Activated naive CD8-positive, alpha-beta T cell treated with anti-CD3 and anti-CD28 coated beads, Interleukin-2, amount 10 ng/mL, durations not matched to agents 7 days and 5 days (primary cell): ENCODE measurements at places on chromosomes 5 and 9.

DNA sequence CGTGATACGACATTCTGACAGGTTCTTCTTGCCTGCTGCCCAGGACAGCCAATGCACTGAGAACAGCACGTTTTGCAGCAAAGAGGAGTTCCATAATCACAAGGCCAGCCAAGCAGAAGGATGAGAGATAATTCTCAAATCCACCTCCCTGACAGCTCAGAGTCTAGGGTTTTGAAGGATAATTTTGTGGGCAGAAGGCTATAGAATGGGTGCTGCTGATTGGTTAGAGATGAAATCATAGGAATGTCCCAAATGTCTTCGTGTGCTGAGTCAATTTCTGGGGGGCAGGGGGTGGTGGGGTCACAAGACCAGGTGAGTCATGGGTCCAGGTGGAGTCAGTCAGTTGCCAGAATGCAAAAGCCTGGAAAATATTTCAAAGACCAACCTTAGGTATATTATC is 175.5 kb upstream of the SLC30A5 start:
- DNase-seq: no peak

- DNase-seq: no peak
Observed at GRCh38 chr5:29150840-29151239, 2042.6 kb upstream of the CDH6 start.

- peak; percentile 56 for DNase-seq
Observed at GRCh38 chr9:127586537-127586936, 25.5 kb upstream of the STXBP1 start.

GRCh38 chr9:3099646-3100045 is 255.8 kb upstream of the PUM3 start:
- no peak for DNase-seq

- DNase-seq: no peak
Observed at GRCh38 chr9:105132606-105133005, 111.8 kb upstream of the SLC44A1 start.

GRCh38 chr9:16058131-16058549 is 505.3 kb downstream of the CCDC171 start:
- peak; percentile 47 for DNase-seq

GRCh38 chr5:74361406-74362358 is 278.8 kb downstream of the ENC1 start:
- no peak for DNase-seq

GRCh38 chr9:132768932-132769905 is 99.0 kb downstream of the GTF3C4 start:
- DNase-seq: peak; percentile 65

GRCh38 chr5:89722538-89722937 is 687.0 kb downstream of the CETN3 start:
- DNase-seq: no peak

DNA sequence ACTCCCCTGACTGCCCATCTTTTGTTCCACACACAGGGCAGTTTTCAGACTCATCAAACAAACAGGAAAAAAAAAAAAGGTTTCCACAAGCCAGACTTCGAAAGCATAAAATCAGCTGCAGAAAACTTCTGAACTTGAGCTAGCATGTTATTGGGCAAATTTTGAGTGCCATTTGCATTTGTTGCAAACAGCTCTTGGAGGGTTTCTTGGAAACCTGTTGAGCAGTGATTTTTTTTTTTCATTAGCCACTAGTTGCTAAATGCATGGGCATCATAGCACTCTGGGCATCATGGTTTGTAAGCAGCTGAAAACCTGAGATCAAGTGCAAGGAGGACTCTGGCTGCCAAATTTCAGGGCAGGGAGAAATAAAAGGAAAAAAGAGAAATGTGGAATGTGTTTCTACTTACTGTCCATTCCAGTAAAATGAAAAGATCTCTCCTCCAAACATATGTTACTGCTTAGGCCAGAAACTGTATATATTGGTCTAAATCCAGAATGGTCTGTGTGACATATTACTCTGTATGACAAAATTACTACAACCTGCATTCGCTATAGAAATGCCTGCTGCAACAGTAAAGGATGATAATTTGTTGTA is 85.2 kb upstream of the SMIM23 start:
- no peak for DNase-seq

- no peak for DNase-seq
Observed at GRCh38 chr9:118059484-118060278, 355.5 kb downstream of the TLR4 start.

- DNase-seq: no peak
Observed at GRCh38 chr9:19431361-19432171, 22.8 kb downstream of the ACER2 start.

DNA sequence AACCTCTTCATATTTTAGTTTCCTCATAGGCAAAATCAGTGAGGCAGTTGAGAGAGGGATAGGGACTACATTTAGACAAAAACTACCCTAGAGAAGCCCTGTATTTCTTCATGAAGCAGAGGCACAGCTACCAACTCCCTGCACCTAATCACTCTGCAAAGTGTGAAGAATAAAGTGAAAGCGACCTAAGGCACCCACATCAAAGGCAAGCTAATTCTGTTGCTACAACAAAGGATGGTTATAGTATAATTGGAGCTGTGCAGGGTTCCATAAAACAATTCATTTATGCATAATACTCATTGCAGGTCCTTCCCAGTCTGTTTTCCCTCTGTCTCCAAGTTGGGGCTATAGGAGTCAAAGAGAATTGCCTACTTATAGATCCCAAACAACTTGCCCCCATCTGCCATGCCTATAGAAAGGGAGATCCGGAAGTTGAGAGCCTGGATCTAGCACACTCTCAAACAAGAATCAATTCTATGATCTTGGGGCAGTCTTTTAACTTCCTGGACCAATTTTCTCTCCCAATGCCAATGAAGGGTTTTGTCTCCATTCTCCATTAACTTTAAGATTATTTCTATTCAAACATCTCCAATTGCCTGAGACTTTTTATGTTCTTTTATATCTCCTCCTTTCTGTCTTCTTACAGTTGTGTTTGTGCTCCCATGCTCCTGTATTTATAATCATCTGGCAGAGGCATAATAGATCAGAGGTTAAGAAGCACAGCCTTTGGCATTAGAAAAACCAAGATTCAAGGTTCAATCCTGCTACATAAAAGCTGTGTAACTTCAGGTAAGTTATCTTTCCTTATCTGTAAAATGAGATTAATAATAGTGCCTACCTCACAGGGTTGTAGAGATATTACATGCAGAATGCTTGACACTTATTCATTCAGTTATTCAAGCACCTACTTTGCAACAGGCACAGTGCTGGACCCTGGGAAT is 56.0 kb upstream of the PTGER4 start:
- DNase-seq: no peak

DNA sequence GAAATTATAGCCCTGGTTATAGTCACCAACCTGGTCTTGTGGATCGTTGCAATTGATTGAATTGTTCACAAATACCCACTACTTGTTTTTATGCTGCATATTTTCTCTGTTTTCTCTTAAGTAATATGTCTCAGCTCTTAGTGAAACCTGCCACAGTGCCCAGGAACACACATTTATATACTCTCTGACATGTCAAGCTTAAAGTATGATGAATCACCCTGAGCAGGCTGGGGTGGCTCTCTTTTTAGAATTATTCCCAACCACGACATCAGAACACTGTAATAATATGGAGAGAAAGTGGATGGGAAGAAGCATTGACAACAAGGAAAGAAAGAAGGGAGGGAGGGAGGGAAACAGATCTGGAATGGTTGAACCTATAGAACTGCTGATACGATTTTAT is 72.8 kb upstream of the ZNF608 start:
- no peak for DNase-seq

DNA sequence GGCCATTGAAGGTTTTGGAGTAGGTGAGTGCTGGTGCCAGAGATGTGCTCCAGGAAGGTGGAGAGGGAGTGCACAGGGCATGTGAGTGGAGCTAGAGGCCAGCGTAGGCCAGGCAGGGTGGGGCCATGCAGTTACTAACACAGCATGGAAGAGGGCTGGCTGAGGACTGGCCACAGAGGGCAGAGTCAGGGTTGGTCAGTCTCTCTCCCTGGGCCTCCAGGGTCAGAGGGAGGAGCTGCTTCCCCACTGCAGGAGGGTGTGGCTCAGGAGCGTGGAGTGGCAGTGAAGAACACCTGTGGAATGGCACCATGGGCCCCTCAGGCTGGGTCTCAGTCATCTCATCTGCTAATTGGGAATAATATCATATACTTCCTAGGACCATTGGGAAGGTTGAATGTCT is 167.7 kb downstream of the MACROH2A1 start:
- DNase-seq: no peak

GRCh38 chr9:83986765-83987401 is 6.3 kb downstream of the RMI1 start:
- DNase-seq: no peak

DNA sequence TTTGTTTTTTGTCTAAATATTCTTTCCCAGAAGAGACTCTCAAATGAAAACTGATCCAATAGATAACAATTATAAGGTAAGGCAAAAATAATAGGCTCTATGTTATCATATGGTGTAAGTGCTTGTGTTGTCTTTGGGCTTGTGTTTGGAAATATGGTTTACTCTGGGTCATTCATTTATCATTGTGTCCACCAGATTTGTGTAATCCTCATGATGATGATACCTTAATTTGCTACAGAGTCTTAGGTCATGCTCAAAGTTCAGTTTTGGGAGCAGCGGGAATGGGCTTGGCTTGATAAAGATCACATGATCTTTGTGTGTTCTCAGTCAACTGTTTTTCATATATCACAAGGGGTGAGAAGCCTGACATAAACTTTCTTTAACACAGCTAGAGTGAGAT is 34.2 kb downstream of the PLPPR1 start:
- DNase-seq: no peak

DNA sequence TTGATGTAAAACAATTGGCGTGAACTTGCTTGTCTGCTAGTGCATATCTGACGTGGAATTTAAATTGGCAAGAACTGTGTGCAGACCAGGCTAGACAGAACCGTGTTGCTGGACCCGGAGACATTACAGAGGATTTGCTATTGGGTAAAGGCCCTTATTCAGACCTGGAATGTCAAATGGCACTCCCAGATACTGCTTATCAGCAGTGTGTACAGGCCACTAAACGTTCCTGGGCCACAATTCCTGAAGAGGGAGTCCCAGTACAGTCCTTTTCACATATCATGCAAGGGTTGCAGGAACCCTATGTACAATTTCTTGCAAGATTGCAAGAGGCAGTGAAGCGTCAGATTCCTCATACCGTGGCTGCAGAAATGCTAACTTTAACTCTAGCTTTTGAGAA is 13.5 kb upstream of the MCCC2 start:
- no peak for DNase-seq

DNA sequence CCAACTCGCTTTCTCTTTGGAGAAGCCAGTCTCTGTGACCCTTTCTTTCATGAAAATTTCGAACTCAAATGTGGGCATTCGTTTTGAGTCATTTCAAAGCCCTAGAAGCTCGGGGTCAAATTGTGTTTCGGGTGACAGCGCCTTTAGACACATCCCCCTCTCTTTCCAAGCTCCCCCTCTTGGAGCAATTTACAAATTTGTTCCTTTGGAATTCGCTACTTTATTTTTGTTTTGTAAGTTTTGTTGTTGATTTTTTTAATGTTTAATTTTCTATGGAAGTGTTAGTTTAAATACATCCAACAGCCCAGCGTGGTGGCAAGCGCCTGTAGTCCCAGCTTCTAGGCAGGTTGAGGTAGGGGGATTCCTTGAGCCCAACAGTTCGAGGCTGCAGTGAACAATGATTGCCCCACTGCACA is 4.6 kb upstream of the BARX1 start:
- no peak for DNase-seq

GRCh38 chr9:31556667-31557463 is 827.6 kb upstream of the ACO1 start:
- DNase-seq: no peak

DNA sequence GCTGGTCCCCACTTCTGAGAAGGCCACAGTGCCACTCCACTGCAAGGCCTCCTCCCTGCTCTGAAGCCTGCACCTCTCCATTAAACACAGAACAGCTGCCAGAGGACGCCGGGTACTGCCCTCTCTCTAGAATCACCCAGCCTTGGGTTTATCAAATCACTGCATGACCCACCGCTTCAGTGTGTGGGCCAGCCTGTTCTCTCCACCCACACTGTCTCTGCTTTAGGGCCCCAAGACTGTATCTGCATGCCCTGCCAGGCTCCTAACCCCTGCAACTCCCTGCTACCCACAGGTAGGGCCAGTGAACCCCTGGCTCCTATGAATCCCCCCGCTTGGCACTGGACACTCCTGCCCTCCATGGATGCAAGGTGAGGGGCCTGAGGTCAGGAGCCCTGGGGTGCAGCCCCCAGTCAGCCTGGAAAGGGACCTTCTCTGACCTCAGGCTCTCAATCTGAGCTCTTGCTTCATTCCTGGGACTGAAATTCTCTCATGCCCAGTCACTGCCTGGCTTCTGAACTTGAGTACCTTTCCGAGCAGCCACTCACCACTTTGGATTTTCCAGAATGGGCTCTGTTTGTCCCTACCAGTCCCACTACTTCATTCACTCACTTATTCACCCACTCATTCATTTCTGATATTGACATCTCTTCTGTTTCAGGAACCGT is 206.3 kb downstream of the GABBR2 start:
- no peak for DNase-seq

DNA sequence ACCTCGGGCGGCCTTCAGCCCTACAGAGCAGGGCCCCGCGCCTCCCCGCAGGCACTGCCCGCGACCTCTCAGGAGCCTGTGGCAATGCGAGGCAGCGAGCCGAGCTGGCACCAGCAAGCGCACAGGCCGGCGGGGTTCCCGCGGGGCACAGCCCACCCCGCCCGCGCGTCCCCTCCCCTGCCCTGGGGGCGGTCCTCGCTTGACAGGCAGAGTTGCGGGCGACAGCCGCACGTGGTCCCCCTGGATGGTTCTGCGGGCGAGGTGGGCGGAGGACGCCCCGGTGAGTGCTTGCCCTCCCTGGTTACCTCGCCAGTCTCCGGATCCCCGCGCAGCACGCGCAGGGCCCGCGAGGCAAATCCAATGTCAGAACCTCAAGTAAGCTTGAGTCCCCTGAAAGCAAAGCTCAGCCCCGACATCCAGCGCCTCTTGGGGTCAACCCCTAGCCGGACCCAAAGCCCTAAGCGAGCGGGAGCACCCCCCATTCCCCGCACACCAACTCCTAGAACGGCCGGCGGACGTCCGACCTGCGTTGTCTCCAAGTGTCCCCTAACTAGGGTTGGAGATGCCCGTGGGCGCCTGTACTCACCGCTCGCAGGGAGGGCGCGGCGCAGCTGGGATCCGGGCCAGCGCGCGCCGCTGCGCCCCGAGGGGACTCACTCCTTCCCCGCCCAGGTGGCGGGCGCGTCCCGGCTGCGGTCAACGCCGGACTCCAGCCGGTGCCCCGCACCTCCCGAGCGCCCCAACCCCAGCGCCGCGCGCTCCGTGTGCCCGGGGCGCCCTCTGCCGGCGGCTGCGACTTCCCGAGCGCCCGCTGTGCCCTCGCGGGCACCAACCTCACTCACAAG is at the start of gene DRD1:
TSS of gene DRD1 (minus strand) at position 123 of the 845 bp plus-strand sequence. CDS start 1,083 bp downstream, outside the sequence.
- peak; percentile 75 for DNase-seq

DNA sequence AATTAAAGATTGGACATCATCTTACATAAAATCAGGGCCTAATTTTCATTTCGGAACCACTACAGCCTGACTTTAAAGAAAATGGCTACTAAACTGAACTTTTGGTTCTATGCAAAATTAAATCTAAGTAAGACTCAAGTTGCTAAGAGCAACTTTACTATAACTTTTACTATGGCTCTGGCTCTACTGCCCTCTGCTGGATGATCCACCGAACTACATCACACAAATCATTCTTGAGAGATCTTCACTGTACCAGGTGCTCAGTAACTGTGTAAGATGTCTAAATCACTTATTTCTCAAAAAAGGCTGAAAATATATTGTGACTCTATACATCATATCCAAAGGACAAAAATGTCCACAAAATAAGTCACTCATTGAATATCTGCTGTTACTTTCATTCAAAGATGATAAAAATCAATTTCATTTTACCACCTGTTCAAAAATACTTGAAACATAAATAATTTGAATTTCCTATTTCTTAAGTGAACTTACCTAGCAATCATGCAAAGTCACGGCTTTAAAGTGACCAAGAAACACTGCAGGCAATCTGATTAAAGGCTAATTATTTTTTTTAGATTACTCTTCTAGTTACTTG is 13.5 kb downstream of the MOCS2 start:
- peak; percentile 42 for DNase-seq
